ENCODE measurements at places on chromosomes 2 and 18. TPM values are rescaled to one million over a fixed set of nuclear protein-coding genes. Genes with fewer than 3 reads are reported as not detected.
A peak's percentile ranks its signal among the peaks of the same experiment; 100 is the strongest.

CXCR1 gene
- polyA plus RNA-seq = not detected

ATP6V1C2 gene
- 3.5 TPM for polyA plus RNA-seq

ACOXL gene
- polyA plus RNA-seq = 7.5 TPM

AGAP1 gene
- 15.5 TPM for polyA plus RNA-seq

EPB41L3 gene
- 40.5 TPM for polyA plus RNA-seq

ERMN gene
- 0.12 TPM for polyA plus RNA-seq

SFT2D3 gene
- polyA plus RNA-seq = 1.6 TPM

PCARE gene
- polyA plus RNA-seq = not detected

IL1RN gene
- polyA plus RNA-seq = 0.21 TPM

ATF2 gene
- polyA plus RNA-seq = 68.2 TPM

DNA sequence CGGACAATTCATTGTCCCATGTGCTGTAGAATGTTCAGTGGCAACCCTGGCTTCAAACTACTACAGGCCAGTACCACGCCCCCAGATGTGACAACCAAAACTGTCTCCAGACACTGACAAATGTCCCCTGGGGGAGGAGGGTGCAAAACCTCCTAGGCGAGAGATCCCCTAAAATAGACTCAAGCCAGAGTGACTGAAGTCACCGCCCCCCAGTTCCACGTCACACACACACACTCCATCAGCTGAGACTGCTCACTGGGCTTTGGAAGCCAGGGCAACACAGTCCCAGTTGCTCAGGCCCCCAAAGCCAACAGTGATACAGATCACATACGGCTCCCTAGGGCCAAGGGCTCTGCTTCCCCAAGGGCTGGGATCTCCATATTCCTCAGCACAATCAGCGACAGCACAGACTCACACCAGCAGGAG lies 19.1 kb downstream of the HDAC4 start:
- DNase-seq = no peak

DNA sequence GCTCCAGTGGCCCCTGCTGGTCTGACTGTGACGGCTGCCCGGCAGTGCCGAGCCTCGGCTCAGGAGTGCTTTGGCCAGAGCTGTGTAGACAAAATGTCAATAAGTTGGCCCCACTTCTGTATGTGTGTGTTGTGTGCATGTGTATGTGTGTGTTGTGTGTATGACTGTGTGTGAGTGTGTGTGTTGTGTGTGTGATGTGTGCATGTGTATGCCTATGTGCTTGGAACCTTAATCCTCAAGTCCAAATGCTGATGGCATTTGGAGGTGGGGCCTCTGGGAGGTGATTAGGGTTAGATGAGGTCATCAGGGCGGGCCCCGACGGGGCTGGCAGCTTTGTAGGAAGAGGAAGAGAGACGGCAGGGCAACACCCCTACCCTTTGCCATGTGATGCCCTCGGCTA lies 269.0 kb downstream of the DCDC2C start:
- DNase-seq = no peak

- no peak for DNase-seq
These were observed 257.9 kb downstream of the TMX3 start for GRCh38 chr18:68456985-68457384.

- DNase-seq = no peak
These were observed 133.5 kb upstream of the HAAO start for GRCh38 chr2:42925742-42926433.

DNA sequence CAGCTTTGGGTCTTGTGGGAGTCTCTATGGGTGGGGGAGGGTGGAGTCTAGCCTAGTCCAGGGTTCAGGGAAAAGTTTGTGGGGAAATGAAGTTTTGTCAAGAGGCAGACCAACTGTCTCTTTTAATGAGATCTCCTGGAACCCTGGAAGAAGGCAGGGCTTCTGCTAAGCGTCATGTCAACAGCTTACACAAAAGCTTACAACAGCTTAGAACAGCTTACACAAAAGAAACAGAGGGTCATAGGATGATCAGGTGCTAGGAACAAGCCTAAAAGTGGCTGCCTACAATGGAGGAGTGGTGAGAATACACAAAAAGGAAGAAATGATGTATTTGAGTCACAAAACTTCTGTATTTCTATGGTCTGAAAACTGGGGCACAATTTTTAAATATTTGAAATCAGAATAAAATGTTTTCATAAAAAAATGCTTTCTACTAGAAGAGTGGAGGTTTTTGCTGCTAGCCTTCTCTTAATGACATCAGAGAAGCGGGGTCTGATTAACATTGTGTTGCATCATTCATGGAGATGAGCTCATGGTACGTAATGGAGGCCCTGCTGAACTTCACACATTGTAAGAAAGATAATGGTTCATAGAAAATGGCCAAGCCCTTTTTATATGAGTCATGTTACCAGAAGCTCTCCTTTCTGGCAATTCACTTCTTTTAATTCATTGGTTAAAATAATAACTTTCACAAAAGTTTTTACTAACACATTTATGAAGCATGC lies 351.0 kb downstream of the PIK3C3 start:
- no peak for DNase-seq

GRCh38 chr2:119704670-119705120 lies 25.7 kb downstream of the TMEM177 start:
- DNase-seq = no peak

- DNase-seq = no peak
These were observed 46.6 kb downstream of the KANSL3 start for GRCh38 chr2:96591494-96591893.

DNA sequence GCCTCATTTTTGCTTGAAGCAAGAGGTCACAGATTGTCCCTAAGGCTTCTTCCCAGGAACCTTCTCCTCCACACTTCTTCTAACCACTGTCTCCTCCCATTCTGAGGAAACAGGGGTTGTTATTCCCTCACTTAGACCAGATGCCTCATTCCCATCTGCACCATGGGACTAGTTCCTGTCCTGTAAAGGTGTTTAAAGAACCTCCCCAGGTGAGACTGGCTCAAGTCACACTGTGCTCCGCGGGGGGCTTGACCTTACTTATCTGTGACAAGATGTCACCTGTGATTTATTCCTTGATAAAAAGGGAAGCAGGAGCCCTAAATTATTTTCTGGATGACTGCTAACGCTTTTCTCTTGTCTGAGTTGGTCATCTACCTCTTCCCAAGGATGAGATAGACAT lies 8.2 kb upstream of the CDH2 start:
- no peak for DNase-seq

DNA sequence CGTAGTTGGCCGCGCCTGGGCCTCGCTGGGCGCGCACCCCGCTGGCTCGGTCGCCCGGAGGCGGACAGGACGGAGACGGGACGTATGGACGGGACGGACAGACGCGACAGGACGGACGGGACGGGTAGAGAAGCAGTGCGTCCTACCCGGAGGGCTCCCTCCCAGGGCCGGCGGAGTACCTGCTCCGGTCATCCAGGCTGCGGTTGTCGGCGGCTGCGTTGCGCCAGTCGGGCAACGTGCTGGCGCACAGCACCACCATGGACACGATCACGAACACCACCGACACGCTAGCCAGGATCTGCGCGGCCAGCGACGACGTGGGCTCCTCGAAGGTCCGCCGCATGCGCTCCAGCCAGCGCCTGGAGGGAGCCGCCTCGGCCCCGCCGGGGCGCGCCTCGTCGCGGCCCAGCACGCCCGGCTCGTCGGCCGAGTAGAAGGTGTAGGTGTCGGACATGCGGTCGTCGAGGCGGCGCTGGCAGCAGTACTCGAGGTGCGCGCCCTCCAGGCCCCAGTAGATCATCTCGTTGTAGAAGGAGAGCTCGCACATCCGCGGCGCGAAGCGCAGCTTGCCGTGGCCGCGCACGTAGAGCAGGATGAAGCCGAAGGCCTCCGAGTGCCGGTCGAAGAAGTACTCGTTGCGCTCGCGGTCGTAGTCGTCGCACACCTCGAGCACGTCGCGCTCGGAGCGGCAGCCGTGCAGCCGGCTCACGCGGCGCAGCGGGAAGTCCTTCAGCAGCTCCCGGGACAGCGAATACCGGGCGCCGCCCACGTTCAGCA lies 903 bp downstream of the KCNG3 start:
- peak; percentile 23 for DNase-seq

- no peak for DNase-seq
These were observed 68.3 kb downstream of the NDUFA10 start for GRCh38 chr2:239956818-239957261.

GRCh38 chr18:49855711-49856415 lies 42.5 kb upstream of the ACAA2 start:
- DNase-seq = no peak

DNA sequence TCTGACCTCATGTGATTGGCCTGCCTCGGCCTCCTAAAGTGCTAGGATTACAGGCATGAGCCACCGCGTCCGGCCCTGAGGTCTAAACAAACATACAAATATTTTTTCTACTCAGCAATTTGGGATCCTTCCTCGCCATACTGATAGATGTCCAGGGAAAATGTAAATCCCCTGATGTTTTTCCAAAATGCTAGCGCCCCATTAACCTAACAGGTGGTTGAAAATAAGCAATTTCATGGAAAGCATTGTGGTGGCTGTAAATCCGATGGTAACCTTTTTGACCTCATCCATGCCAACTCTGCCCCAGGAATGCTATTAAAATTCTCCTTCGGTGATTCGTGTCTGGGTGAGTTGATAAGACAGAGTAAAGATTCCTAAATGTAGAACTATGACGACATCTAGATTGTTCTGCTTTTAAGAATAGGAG lies 19.3 kb downstream of the GEMIN6 start:
- no peak for DNase-seq

- DNase-seq = no peak
These were observed at the start of gene REEP1 for GRCh38 chr2:86337244-86337835. REEP1 (minus strand) TSS chr2:86337626; CDS start chr2:86337510, 116 bp downstream.

- no peak for DNase-seq
These were observed 112.3 kb downstream of the PXDN start for GRCh38 chr2:1632002-1632348.

DNA sequence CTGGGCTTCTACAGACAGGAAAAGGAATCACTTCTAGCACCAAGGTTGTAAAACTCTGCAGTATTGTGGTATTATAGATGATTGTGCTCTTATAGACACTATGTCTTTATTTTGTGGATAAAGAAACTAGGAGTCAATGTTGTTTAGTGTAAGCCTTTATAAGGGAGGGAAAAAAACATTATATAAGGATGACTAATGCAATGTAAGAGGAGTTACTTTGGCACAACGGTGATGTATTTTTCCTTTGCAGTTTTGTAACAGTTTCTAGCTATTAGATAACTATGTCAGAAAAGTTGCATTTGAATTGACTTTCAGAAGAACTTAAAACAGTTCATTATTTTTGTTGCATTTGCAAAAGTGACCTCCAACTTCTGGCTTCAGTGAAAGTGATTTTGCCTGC lies 545.4 kb downstream of the CCDC85A start:
- no peak for DNase-seq

GRCh38 chr2:157244691-157245090 lies 12.8 kb upstream of the GALNT5 start:
- no peak for DNase-seq

- DNase-seq = no peak
These were observed 135.8 kb upstream of the FN1 start for GRCh38 chr2:215571689-215572088.

DNA sequence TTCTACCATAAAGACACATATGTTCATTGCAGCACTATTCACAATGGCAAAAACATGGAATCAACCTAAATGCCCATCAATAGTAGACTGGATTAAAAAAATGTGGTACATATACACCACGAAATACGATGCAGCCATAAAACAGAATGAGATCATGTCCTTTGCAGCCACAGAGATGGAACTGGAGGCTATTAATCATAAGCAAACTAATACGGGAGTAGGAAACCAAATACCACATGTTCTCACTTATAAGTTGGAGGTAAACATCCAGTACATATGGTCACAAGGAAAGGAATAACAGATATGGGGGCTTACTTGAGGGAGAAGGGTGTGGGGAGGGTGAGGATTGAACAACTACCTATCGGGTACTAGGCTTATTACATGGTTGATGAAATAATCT lies 7.7 kb downstream of the HMSD start:
- no peak for DNase-seq

- DNase-seq = no peak
These were observed 7.0 kb downstream of the CHCHD5 start for GRCh38 chr2:112591413-112591812.

DNA sequence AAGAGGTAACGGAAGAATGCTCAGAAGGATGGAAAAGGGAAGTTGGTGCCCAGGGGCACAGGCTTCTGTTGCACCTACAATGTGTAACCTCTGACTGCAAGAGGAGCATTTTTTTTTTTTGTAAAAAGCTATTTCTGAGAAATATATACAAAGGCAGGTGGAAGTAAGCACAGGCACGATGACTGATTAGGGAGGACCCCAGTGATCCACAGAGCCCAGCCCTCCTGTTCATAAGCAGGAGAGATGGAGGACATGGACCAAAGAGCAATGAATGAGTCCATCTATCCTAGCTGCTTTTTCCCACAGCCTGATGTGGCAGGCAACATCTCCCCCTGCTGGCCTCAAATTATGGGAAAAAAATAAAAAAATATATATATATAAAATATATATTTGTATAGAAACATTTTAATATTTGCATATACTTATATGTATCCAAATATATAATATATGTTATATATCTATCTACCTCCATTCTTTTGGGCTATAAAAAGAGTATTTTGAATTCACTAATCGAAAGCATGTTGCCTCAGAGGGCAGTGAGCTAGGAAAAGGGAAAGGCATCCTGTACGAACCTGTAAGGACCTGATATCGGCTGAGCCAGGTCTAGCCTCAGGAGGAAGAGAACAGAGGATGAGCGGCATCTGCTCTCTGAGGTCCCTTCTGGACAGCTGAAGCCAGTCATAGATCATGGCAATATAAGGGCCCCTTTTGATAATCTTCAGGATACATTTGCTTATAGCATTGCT lies 166.0 kb upstream of the STK17B start:
- no peak for DNase-seq

GRCh38 chr2:120531365-120531764 lies 185.4 kb downstream of the INHBB start:
- DNase-seq = no peak

GRCh38 chr2:44936715-44937687 lies 4.5 kb upstream of the SIX3 start:
- no peak for DNase-seq

GRCh38 chr18:49112031-49112430 lies 161.3 kb upstream of the SMAD7 start:
- DNase-seq = no peak

- DNase-seq = no peak
These were observed 3.7 kb downstream of the QPCT start for GRCh38 chr2:37348155-37348554.

GRCh38 chr2:135899567-135899966 lies 23.3 kb upstream of the MCM6 start:
- DNase-seq = no peak

Data from right lung (tissue), 10 donors.